CD4-positive, alpha-beta T cell treated with Interferon gamma for 1 hour (primary cell): ENCODE measurements at places on chromosomes 3 and 15.

- DNase-seq, result no peak
Observed at GRCh38 chr3:175357758-175358157, 498.6 kb downstream of the NAALADL2 start.

DNA sequence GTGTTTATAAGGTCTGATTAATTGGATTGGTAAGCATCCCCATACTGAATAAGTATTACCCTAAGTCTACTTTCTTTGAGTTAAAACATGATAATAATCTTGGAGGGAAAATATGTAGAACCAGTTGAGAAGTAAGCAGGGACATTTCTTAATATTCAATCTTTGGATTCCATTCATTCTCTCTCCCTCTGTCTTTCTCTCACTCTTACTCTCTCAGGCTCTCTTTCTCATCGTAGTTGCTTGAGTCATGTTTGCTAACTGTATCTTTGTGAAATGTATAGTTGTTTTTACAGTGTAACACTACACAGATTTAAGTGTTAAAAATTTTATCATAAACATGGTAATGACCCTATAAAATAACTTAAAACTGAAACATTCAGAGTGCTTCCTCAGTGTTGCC, 163.8 kb downstream of the RSRC1 start:
- DNase-seq, result no peak

DNA sequence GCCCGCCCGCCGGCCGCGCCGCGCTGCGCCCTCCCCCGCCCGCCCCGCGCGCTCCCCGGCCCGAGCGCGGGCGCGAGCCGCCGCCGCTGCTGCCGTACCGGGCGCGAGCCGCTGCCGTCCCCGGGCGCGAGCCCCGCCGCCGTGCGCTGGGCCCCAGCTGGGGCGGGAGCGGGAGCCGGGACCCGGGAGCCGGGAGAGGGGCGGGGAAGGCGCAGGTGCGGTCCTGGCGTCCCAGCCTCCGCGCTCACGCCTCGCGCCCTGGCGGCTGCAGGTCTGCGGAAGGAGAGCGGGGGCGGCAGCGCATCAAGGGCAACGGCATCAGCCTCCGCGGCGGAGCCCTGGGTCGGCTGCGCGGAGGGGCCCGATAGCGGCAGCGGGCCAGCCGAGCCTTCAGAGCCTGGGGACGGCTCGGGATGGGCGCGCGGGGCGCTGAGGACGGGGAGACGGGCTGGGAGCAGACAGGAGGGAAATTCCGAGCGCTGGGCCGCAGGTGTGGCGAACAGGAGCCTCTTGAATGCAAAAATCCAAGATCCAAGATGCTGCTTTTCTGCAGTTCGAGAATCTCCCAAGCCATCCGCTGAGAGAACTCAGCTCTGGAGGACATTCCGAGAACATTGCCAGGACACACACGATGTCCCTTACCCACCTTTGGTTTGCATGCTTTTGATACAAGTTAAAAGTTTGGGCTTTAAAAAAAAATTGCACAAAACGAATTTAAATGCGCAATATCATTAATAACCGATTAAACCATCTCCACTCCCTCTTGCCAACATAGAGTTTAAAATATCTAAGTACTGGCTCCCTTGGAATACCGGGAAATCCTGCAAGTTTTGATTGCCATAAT, 251.1 kb downstream of the TJP1 start:
- DNase-seq, result no peak

DNA sequence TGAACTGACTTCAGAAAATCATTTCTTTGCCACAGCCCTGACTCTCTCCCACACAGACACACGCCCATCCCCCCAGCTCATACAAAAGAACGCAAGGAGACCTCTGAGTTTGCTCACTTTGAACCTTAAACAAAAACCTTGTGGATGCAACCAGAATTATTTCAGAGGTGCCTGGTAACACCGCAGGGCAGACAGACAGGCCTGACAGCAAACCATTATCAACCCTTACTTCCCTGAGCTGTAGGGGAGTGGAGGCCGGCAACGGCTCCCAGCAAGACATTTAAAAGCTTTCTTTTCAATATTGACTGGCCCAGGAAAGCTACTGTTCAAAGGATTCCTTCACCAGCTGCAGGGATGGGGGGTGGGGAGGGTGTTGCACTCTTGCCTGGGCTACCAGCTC, 2.0 kb upstream of the EFCC1 start:
- no peak for DNase-seq

GRCh38 chr3:149366941-149367840, 10.3 kb downstream of the TM4SF1 start:
- DNase-seq, result no peak

- no peak for DNase-seq
Observed at GRCh38 chr15:40150163-40150925, 10.5 kb upstream of the BUB1B start.

DNA sequence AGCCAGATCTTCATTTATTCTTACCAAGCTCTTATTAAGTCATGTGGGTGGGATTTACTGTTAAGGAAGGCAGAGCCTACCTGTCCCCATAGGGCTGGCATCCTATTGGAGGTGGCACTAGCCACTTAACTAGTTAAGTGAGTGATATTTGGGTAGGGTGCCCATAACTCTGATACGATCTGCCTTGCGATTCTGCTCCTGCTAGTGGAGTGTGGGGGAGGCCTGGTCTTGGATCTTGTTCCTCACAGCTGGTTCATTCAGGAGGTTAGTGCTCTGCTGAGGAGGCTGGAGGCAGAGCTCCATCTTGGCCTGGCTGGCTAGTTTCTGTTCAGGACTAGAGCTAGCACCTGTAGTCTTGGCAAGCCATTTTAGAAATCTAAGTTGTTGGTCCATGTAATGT, 9.3 kb downstream of the BAHD1 start:
- no peak for DNase-seq

DNA sequence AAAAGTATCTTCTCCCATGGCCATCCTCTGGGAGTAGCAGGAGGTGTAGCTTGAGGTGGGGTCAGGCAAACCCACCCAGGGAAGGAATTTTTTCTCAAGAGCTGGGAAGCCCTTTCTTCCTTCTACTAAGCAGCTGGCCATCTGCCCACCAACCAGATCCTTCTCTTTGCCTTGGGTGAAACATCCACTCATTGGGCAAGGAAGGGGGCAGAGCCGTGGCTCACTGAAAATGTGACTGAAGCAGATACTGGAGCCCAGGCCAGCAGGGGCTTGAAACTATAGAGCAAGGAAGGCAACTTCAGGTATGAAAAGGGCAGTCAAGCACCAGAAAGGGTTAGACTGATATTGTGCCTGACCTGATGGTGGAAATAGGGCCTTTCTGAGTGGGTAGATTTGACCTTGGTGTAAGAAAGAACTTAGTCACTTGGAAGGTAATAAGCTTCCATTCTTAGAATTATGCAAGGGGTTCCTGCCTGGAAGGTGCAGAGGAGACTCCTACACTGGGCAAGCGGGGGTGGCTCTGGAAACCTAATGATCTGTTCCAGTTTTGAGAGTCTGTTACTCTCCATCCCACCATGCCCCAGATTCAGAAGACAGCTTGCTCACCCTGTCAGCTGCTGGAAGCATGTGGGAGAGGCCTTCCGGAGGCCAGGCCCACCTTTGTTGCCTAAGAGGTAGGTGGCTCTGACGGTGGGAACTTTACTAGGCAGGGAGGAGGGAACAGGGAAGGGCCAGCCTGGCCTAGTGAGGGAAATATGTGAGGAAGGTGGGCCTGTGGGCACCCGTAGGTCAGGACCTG, 22.0 kb upstream of the PLA2G4E start:
- DNase-seq, result no peak

GRCh38 chr15:78067328-78068228, 9.9 kb downstream of the TBC1D2B start:
- DNase-seq, result no peak

DNA sequence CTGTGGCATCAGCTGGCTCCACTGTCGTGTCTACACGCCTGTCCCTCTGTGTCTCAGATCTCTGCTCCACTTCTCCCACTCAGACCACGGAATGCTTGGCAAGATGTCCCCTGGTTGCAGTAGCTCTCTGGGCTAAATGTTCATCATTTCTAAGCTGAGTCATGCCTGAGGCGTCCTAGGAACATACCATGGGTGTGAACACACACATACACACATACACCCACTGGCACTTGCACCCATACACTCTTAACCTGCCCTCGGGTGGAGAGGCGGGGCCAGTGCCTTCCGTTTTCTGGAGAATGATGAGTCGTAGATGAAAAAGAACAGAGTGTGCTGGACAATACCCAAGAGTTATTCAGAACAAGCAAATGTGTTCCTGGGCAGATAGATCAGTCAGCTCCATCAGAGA, 72.4 kb downstream of the SENP2 start:
- no peak for DNase-seq

GRCh38 chr3:192597506-192597905, 129.8 kb downstream of the FGF12 start:
- DNase-seq, result no peak

DNA sequence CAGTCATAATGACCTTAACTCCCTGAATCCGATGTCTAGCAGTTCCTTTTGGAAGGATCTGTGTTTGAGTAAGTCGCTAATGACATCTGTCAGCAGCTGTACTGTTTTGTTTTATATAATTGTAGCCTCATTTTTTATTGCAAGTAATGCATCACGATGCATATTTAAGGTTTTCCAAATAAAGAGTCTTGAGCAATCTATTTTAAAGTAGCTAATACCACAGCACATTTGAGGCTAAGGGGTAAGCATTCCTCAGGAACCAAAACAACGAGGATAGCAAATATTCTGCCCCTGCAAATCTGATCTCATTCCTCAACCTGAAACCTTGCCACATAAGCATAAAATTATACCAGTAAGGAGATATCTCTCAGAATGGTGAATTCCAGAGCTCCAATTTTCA, 98.7 kb downstream of the TBC1D5 start:
- no peak for DNase-seq

GRCh38 chr3:102361101-102361500, 73.7 kb upstream of the ZPLD1 start:
- no peak for DNase-seq

DNA sequence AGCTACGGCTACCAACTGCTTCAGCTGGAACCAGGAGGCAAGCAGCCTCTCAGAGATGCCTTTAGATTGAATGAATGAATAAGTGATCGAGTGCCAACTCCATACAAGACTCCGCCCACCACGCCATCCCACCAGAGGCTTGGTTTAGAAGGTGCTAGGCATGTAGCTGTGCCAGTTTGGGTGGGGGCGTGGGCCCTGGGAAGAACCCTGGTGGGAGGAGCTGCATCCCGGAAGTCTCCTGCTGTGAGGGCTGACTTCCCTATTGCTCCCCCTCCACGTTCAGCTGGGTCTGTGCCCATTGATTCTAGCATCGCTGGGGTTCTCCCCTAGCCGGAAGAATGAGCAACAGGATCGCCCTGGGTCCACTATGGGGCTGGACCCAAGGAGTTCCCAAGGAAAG, 20.9 kb downstream of the LINGO1 start:
- no peak for DNase-seq

DNA sequence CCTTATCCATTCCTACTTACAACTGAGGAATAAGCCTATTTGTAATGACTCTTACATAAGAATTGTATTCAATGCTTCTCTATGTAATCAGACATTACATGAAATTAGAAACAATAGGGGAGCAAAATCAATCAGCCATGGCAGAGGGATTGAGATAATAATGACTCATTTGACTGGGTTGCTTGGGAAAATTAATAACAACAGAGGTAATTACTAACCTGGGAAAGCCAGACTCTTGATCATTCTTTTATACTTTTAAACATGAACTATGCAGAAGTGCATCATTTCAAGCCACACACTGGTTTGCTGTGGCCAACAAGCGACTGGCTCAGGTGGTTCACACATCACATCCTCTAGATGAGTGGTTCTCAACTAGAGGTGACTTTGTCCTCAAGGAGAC, 126.3 kb upstream of the CRBN start:
- no peak for DNase-seq
